Activated CD8-positive, alpha-beta memory T cell treated with anti-CD3 and anti-CD28 coated beads for 1 hour (primary cell): ENCODE measurements at places on chromosomes 7 and 10.

GRCh38 chr7:104761892-104762291, 252.1 kb upstream of the KMT2E start:
- DNase-seq, result no peak

- DNase-seq, result no peak
Measured at GRCh38 chr10:122419876-122420623, 34.4 kb upstream of the ARMS2 start.

- DNase-seq, result no peak
Measured at GRCh38 chr10:132516771-132517725, 20.5 kb upstream of the INPP5A start.

GRCh38 chr7:88203401-88203800, 16.4 kb downstream of the SRI start:
- DNase-seq, result no peak

DNA sequence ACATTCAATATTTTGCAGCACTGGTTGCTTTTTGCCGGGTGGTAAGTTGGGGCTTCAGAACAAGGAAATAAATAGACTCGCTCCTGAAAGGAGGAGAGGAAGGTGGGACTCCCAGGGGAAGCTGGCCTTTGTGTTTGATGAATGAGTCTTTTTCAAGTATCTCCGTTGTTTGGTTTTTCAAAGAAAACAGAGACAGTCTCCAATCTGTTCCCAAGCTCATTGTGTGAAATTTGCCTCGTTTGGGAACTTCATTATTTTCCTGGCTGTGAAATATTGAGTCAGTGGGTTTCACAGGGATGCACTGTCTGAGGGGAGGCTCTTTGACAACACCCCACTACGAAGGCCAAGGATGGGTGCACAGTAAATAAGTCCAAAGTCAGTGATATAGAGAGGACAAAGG, 38.7 kb upstream of the KIAA1217 start:
- DNase-seq, result no peak

- DNase-seq, result no peak
Measured at GRCh38 chr10:80602881-80603280, 65.2 kb downstream of the SH2D4B start.

GRCh38 chr7:144885478-144885877, 49.6 kb upstream of the TPK1 start:
- DNase-seq, result no peak

- no peak for DNase-seq
Measured at GRCh38 chr10:76405922-76406321, 974.5 kb downstream of the LRMDA start.

GRCh38 chr10:1448252-1448930, 288.9 kb downstream of the ADARB2 start:
- no peak for DNase-seq

DNA sequence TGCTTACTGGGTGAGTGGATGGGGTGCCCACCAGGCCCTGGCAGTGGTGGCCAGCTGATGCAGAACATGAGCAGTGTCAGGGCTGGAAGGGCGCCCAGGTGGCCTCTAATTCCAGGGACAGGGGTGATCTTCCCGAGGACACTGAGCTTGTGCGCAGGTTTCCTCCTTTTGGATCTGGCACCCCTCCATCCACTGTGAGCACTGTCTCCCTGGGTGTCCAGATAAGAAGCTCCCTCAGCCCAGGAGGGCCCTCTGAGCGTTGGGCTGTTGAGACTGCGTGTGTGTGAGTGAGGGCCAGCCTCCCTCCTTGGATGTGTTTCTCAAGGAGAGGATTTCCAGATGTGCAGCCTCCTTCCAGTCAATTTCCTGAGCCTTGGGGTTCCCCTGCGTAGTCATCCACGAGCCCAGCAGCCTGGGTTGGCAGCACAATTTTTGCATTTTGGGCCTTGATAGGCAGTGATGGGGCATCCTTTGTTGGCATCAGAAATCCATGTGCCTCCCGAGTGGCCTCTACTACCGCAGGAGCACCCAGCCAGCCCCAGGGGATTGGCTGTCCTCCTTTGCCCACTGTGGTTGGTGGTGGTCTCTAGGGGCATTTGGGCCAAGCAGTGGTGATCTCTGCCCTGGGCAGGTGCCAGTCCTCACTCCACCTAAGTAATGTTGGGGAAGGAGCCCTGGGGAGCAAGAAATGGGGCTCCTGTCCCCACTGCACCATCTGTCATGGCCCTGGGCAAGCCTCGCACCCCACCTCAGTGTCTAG, 20.9 kb upstream of the BTBD16 start:
- no peak for DNase-seq

GRCh38 chr10:123906884-123907652, 15.5 kb upstream of the CPXM2 start:
- no peak for DNase-seq

DNA sequence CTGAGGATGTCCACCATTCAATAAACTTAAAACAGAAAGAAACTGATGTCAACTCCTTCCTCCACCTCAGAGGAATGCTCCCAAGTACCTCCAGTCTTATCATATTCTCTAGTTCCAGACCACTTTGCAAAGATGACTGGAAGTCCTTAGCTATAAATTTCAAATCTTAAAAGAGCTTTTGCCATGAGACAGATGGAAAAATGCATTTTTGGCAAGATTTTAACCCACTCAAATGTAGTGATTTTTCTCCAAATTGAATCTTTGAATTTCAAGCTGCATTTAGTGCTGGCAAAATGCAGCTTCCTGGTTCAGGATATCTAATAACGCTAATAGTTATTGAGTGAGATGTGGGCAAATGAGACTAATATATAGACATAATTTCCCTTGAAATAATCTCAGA, 33.2 kb downstream of the DGKI start:
- no peak for DNase-seq

DNA sequence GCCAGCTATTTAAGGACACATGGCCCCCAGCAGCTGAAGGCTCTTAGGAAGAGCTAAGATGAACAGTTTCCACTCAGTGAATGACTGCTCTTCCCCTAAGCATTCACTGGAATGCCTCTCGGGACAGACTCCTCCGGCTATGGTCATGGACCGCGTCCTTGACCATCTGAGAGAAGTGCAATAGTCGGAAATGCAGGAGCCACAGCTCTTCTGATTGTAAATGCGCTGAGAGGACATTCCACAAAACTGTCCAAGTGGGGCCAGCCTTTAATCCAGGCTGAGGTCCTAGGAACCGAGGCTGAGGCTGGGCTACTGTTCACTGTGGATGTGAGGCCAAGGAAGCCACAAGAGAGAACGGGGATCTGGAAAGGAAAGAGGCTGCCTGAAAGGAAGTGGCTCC, 162.0 kb upstream of the TMEM72 start:
- DNase-seq, result no peak

DNA sequence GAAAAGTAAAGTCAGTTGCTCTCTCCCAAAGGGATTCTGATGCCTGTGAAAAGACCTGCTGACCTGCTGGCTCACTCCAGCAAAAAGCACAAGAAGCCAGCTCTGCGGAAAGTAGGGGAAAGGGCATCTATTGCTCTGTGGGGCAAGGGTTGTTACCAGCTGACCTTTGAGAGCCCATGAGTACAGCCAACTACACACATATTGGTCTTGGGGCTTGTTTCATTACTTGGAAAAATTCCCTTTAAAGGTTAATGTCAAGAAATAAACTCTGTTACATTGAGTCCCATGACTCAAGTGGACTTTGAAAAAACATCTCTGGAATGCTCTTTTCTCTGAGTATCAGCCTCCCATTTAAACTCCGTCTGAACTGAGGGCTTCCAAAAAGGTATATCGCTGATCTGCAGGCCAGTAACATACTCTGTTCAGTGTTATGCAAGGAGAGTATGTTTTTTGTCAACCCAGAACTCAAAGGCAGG, 53.2 kb downstream of the PANK1 start:
- no peak for DNase-seq

DNA sequence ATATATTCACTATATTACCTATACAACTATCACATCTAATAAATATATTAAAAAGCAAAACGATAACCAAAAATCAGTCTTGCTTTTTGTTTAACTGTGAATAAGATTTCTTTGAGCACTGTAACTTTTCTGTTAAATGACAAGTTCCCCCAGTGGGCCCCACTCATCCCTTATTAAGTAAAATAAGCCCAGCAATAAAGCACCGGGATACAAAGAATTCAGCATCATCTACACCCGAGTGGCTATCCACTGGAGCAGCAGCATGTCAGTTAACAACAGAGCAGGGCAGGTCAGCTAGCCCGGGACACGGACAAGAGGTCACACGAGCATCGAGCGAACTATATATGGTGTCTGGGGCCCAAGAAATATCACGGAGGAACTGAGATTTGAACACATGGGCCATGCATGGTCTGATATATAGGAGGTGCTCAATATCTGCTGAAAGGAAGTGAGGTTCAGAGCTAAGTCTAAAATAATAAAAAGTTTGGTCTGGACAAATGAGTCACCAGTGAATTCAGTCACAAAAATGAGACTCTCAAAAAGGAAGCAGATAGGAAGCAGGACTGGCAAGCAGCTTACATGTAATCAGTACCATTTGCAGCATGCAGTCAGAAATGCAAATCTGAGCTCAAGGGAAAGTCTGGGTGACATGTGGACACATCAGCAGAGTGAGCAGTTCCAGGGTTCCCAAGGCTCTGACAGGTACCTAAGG, 4.1 kb downstream of the ERCC6 start:
- no peak for DNase-seq

DNA sequence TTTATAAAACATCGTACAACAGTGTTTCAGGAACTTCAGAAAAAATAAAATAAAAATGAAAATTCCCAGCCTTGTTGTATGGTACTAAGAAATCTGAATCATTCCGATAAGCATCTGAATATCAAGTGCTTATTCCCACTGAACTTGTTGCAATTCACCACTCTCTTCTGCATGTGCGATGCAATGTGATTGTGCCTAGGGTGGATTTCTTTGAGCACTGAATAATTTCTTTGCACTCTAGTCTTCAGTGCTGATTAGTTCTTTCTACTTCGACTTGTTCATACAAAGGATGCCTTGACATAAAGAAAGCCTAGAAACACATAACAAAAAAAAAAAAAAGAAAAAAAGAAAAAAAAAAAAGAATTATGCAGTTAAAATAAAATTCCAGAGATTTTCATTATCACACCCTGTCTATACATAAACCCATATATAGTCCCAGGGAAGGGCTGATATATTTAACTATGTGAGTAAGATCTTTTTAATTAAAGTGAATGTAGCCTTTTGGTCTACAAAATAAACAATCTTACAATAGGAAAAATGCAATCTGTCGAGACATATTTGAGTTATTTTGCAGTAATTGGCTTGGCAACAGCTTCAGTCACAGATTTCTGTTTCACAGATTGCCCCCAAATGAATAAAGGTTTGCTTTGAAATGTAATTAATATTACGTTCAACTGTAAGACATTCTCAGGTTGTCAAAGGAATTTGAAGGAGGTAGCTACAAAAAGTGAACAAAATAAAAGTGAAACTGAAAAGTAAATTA, 1118.9 kb upstream of the CELF2 start:
- DNase-seq, result no peak

GRCh38 chr7:91405092-91405788, 141.0 kb downstream of the FZD1 start:
- DNase-seq, result no peak

GRCh38 chr10:102702742-102703141, 11.5 kb downstream of the ARL3 start:
- no peak for DNase-seq

DNA sequence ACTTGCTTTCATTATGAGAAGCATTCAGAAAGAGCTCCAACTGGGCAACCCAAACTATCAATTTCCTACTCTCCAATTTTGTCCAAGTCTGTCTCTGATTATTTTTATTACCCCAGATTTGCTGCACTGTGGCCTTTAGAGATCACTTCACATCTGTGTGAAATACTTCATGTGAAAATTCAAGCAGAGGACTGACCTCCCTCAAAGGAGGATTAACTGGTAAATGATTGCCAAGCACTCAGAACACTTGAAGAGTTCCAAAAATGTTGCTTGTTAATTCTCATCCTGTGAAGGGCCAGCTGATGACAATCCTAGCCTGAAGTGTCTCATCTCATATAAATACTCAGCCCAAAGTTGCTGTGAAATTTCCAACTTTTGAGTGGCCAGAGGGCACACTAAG, 182.8 kb upstream of the DGKB start:
- no peak for DNase-seq

DNA sequence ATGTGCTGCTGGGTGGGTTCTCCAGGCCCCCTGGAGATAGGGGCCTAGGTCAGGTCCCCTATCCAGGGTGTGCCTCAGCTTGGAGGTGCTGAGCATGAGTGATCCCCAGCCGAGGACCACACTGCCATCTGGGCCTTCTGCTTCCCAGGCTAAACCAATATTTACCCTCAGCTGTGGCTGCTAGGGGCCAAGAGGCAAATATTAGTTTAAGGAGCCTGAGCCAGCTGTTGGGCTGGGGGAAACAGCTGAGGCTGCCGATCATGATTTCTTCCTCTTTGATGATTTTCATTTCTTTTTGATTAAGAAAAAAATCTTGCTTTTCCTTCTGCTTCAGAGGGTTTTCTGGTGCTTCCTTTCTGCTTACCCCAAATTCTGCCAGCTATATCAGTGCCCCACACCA, 83.4 kb downstream of the NEURL1 start:
- DNase-seq, result no peak
